ENCODE measurements at places on chromosomes 6 and 20. TPM values are rescaled to one million over a fixed set of nuclear protein-coding genes. Genes with fewer than 3 reads are reported as not detected.

DNA sequence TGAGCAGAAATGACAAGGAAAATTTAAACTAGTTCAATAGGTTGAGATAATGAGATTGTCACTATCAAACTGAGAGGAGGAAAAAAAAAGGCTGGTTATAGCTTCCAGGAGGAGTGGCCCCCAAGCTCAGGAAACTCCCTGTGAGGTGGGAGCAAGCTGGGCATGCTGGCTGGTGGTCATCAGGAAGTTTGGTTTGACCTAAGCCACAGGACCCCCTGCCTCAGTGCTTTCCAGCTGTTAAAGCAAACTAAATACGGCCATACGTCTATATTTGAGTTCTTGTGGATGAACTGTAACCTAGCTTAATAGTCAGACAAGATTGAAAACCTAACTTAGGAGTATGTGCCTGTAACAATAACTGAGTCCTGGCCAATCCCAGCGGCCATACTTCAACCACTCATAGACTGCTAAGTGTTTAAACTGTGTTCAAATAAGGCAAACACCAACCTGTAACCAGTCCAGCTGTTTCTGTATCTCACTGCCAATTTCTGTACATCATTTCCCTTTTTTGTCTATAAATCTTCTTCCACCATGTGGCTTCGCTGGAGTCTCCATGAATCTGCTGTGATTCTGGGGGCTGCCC is 24.6 kb upstream of the ZBTB24 start:
- DNase-seq, result no peak

DNA sequence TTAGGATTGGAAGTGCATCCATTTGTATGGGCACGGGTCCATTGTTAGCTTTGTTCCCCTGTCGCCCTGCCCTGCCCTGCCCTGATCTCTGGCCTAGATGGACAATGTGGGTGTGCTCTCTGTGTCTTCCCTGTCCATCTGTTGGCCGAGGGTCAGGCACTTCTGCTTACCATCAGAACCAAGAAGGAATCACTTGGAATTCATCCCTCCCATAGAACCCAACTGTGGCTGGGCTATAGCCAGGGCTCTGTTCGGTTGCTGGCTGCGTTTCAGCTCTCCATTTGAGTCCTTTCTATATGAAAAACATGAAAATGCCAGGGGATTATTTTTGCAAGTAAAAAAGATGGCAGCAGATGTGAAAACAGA is 26.6 kb upstream of the TULP4 start:
- DNase-seq, result no peak

BMP5 gene
- total RNA-seq, result 2.4 TPM

GRCh38 chr6:29723666-29724588 is 693 bp downstream of the HLA-F start:
- DNase-seq, result no peak

GRCh38 chr20:36004045-36004444 is 35.7 kb downstream of the CNBD2 start:
- DNase-seq, result no peak

DNA sequence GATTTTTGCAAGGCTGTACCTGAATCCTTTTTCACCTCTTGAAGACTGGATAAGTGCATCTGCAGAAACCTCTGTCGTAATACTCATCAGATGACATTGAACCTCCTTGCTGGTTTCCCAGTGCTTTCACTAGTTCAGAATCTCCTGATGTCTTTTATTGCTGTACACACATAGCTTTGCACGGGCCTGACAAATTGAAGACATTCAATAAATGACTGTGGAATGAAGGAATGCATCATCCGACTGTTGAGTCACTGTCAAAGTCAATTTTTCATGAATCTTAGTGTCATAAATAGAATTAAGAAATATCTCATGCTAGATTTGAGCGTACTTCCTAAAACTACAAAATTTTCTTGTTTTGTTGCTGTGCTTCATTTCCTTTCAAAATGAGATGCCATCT is 598.2 kb upstream of the MAP3K7 start:
- no peak for DNase-seq

- DNase-seq, result no peak
Measured at GRCh38 chr6:89518352-89519055, 85.6 kb downstream of the ANKRD6 start.

DNA sequence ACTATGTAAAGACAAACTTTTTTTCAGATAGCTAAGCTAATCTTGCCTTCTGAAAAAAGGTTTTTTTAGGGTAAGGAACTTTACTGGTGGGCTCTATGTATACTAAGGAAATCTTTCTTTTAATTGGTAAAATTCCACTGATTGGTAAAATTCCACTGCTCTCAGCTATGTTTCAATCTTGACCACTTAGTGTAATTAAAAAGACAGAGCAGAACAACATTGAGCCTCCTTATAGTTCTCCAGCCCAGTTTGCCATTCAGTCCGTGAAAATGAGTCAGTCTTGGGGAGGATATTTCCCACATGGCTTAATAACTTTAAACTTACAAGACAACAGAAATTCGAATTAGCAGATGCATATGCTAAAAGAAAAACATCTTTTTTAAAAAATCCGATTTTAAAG is 92.7 kb downstream of the EYA4 start:
- DNase-seq, result no peak

GRCh38 chr20:14197097-14197496 is 140.3 kb downstream of the FLRT3 start:
- no peak for DNase-seq

SLC22A1 gene
- total RNA-seq, result 8.9 TPM

- no peak for DNase-seq
Measured at GRCh38 chr6:142307963-142308748, 6.3 kb downstream of the ADGRG6 start.

DNA sequence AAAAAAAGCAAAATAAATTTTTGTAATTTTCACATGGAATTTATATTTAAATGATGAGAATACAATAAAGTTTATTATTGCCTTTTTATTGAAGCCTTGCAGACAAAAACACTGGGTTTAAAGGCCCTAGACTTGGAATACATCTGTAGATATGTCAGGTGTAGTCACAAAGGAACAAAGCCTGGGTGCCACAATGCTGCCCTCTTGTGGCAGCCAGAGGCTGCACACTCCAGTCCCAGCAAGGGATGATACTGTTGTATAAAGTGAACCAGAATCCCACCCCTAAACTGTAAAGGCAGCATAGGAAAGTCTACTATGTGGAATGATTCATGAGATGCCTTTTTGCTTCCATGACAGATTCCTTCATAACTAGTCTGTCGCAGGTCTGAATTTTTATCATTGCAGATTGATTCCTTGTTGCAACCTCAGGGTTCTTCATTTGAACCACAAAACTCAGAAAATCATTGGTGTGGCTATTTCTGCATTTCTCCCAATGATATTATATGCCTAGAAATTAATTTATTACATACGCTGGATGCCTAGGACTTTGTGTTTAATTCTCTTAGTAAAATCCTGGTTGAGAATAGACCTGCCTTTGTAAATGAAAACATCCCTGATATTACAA is 37.0 kb downstream of the MAK start:
- peak; percentile 55 for DNase-seq

- no peak for DNase-seq
Measured at GRCh38 chr20:64112691-64113443, 5.5 kb upstream of the NPBWR2 start.

DNA sequence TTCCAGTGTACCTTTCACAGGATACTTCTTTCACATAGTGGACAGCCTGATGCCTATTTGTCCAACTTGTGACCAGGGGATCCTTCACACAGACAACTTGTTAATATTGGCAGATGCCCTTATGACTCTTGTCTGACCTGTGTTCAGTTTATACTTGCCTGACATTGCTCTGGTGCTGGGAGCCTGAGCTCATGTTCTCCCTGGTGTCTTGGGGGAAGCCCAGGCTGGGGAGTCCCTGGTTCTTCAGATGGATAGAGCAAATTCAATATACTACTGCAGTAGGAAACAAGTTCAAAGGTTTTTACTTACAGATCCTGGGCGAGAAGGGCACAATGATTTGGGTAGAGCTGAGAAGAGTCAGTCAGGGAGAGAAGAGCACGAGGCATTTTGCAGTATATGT is 76.1 kb downstream of the NKAIN2 start:
- no peak for DNase-seq

GRCh38 chr6:32610682-32611296 is 21.1 kb upstream of the HLA-DRB1 start:
- DNase-seq, result no peak

DAAM2 gene
- 12.5 TPM for total RNA-seq

CRISP3 gene
- total RNA-seq, result 7.5 TPM

DNA sequence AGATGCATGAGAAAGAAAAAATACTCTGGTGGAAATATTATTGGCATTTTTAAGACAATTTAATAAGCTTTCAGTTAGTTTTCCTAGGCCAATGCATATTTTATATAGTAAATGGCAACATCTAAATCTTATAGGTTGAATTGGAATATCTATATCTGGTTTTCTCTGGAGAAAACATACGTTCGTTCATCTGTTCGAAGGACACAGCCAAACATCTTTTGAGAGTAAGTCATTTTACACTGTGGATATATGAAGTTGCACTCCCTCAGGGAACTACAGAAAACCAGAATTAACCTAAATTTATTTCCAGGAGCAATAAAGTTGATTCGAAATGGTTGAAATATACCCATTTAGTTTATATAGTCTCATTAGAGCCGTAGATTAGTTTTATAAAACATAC is 49.0 kb downstream of the MYLIP start:
- no peak for DNase-seq

DNA sequence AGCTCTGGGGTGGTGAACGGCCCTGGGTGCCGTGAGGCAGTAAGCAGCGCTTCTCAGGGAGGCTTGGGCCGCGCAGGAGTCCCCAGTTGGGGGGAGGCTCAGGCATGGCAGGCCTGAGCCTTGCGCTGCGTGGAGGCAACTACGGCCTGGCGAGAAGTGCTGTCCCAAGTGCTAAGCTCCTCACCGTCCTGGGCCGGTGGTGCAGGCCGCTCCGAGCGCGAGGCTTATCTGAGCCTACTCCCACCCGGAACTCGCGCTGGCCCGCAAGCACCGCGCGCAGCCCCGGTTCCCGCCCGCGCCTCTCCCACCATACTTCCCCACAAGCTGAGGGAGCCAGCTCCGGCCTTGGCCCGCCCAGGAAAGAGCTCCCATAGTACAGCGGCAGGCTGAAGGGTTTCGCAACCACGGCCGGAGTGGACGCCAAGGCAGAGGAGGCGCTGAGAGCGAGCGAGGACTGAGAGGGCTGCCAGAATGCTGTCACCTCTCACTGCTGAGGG is 1.8 kb upstream of the WRNIP1 start:
- DNase-seq, result no peak

DNA sequence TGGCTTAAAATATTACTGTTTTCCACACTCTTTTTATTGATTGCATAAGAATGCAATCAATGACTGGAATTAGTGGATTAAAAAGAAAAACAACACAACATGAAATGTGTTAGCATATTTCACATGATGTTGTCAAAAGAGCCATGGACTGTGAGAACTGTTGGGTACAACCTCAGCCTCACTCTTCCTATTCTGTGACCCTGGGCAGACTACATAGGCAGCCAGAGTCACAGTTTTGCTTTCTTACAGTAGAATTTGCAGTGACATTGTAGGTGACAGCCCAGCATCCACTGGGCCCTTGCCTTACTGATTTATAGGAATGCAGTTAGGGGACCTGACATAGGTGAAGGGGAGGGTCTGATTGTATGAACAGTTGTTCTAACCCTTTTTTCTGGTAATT is 471.4 kb upstream of the SLC35B3 start:
- DNase-seq, result no peak

EDN1 gene
- total RNA-seq, result 6.5 TPM

CST5 gene
- total RNA-seq, result not detected

SLC22A2 gene
- 1.4 TPM for total RNA-seq

Measured in mucosa of gallbladder (tissue), 1 donor.